NCI-H2081 treated with DMSO at 0.1 percent for 48 hours (cell line): ENCODE measurements at places on chromosomes 16 and 17.

- DNase-seq = no peak
These were observed 216.0 kb downstream of the PMP22 start for GRCh38 chr17:15048933-15049794.

DNA sequence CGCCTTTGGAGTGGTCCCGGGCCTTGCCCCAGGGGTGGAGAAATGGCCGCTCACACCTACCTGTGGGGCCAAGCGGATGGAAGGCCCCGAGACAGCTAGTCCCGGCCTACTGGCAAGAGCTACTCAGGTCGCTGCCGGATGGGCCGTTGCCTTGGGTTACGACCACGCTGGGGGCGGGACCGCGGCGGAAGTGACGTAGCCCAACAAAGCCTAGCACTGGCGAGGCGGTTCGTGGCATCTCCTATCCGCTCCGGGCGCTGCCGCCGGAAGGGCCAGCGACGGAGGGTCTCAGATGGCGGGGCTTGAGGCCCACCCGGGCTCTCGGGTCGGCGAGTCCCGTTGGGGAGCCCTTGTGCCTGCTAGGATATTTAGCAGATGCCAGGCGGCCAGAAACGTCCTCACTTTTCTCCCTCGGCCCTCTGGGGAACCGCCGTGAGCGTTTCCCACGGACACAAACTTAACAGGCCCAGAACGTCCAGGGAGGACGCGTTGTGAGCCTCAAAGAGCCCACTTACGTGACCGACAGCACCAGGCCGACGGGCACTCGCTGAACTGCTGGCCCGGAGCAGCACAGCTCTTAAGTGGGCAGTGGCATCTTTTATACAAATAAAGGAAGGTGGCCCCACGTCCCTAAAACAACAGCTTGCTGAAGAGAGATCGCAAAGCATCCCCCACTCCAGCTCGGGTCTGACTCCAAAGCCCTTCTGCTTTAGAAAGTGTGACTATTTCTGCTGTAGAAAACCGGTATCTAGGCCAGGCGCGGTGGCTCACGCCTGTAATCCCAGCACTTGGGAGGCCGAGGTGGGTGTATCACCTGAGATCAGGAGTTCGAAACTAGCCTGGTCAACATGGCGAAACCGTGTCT is at the start of gene C16orf46:
Gene C16orf46 (minus strand): TSS at position 163 of the 865 bp plus-strand sequence. CDS start 13,283 bp downstream, outside the sequence.
- peak; percentile 57 for DNase-seq

DNA sequence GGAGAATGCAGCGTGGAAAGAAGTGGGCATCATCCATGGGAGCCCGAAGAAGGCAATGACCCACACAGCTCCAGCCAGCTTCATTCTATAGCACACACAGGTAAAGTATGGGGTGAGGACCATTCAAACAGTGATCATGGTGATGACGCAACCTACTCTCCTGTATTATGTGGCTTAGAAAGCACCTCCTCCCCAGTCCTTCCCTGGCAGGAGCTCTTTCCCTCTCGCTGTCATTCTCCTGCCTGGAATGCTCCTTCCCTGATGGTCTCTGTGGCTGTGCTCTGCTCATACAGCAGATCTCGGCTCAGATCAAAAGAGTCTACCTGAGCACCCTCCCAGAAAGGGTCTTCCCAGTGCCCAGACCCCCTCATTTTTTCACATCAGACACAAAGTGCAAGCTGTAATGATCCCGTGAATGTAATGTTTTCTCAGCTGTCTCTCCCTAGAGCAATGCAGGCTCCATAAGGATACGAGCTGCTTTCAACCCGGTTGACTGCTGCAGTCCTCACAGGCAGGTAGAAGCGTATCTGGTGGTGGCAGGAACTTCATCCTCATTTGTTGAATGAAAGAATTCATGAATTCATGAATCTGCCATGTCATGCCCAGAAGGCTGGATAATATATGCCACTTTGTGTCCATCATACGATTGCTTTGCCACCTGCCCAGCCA is 248.8 kb downstream of the HS3ST3A1 start:
- no peak for DNase-seq

- DNase-seq = no peak
These were observed 29.7 kb downstream of the CUEDC1 start for GRCh38 chr17:57925361-57925990.

DNA sequence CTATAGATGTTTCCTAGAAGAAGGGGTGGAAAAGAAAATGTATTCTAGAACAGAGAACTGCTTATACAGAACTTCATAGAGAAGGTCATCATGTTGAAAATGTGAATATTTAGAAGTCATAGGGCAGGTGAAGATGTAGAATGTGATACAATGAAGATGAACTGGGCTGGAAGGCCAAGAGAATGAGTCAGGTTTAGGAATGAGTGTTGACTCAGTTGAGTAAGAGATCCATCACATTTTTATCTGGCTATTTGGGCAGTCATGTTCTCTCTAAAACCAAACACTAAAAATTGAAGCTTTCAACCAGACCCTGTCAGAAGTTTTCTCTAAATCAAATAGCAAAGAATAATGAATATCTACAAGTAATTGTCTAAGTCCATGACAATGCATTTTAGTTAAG is 660.5 kb downstream of the KCNJ2 start:
- DNase-seq = no peak

DNA sequence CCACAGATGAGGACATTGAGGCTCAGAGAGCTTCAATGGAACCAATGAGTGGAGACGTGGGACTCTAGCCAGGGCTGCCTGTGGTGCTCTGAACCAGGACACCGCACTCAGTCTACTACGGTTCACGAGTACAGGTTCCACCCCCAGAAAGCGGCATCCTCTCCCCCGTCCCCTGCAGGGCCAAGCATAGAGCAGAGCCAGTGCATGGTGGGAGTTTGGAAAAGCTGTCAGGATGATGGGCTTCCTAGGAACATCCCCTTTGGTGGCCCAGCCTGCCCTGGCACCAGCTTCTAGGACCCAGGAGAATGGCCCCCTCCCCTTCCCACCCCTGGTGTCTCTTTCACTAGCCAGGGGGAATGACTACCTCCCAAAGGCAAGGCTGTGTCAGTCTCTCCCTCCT is 8.4 kb downstream of the ZNF319 start:
- no peak for DNase-seq

DNA sequence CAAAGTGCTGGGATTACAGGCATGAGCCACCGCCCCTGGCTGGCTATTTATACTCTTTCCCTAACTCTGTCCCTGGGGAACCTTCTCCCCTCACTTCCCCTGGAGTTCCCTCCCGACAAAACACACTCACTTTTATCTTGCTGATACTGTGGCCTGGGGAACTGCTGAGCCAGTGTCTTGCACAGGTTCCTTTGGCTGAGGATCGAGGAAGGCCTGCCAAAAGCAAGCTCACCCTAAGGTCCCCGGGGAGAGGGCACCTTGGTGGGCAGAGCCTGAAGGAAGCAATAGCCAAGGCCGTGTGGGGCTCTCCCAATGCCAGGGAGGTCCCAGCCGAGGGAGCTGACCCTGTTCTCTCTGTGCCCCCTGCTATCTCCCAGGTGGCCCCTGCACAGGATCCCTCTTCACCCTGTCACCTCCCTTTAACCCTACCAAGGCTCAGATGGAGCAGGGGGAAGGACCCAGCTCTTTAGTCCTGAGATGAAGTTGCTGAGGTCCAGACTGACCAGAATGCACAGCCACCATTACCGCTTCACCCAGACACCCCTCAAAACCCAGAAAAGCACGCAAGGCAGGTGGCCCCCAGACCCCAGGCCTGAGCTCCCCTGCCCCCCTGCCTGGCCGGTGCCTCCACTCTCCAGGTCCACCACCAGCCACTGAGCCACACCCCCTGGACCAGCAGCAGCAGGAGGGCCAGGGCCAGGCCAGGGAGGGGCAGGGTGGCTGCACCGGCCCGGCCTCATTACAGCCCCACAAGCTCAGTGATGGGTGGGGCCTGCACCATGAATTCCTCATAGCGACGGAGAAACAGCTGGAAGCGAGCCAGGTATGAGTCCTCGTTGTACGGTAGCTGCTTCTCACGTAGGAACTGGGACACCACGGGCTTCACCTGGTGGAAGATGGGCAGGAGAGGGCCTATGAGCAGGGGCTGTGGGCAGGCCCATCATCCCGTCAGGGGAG is 5.1 kb upstream of the FDXR start:
- no peak for DNase-seq

DNA sequence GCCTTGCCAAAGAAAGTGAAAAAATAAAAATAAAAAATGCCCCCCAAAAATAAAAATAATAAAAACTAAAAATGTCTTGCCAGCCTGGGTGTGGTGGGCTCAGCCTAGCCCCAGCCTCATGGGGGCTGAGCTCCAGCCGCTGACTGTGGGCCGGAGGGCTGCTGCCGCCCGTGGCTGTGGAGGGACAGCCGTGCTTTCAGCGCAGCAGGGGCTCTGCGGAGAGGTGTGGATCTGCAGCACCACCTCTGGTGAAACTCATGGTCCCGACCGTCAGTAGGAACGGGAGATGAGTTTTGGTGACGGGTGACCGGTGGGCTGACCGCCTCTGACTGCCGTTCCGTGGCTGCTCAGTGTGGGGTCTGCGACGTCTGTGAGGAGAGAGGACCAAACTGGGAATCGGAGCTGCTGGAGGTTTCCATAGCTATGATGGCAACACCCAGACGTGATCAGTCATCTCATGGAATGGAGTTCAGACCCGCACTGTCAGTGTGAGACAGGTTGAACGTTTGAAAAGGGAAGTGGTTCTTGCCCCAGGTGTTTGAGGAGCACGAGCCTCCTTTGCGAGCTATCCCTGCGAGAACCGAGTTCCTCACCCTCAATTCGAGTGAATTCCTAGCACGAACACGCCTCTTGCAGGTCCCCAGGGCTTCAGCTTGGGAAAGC is 12.0 kb upstream of the RPL13 start:
- no peak for DNase-seq

- DNase-seq = no peak
These were observed 6.4 kb downstream of the PRKCB start for GRCh38 chr16:23842137-23842600.

GRCh38 chr17:46020023-46020761 is 21.1 kb downstream of the STH start:
- no peak for DNase-seq

GRCh38 chr16:78094998-78095397 is 4.5 kb upstream of the WWOX start:
- DNase-seq = no peak

DNA sequence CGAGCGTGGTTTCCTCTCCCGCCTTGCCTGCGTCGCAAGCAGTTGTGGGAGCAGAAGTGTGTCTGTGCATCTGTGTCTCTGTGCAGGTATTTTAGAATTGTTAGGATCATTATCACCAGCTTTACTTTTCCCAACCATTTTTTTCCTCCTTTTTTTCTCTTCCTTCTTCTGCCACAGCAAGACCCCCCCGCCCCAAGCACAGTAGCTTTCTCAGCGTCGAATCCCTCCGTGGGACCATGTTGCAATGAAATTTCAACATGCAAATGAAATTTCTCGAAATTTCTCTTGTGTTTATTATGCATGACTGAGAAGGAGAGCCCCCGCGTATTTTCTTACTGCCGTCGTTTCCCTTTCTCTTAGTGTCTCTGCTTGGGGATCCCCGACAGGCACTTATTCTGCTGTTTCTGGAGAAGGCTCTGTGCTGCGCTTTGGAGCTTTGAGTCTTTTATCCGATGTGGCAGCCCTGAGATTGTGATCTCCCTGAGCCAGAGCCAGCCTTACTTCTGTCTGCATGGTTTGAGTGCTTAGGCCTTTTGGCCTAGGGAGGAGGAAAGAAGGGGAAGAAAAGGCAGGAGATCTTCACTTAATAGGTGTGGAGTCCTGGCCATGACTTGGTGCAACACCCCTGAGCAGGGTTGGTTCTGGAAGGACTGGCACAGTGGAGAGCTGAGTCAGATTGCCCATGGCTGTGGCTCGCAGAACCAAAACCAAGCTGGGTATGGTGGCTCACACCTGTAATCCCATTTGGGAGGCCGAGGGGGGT is 5.0 kb downstream of the ARMC7 start:
- DNase-seq = no peak
